Smooth muscle cell of the umbilical artery (primary cell): ENCODE measurements at places on chromosomes 11 and 22. TPM values are rescaled to one million over a fixed set of nuclear protein-coding genes. Genes with fewer than 3 reads are reported as not detected.

The GLYATL1 gene
- total RNA-seq = 0.69 TPM in 1 of 2 replicates, not detected in the other

The ALDH3B1 gene
- 20.8 and 34.4 TPM in 2 replicates for total RNA-seq

The CNGA4 gene
- total RNA-seq = 0.09 TPM in 1 of 2 replicates, not detected in the other

The P2RY6 gene
- total RNA-seq = 2.2 and 3.3 TPM in 2 replicates

The CSF2RB gene
- total RNA-seq = under 0.01 and 0.05 TPM in 2 replicates

The FAM227A gene
- 4.0 and 5.0 TPM in 2 replicates for total RNA-seq

The SULT4A1 gene
- 0.30 and 1.1 TPM in 2 replicates for total RNA-seq

The PKDREJ gene
- total RNA-seq = under 0.01 TPM in 1 of 2 replicates, not detected in the other

The CDC42EP2 gene
- 20.8 and 23.7 TPM in 2 replicates for total RNA-seq
